ENCODE measurements at places on chromosomes 1 and 21.
A peak's percentile ranks its signal among the peaks of the same experiment; 100 is the strongest.

DNA sequence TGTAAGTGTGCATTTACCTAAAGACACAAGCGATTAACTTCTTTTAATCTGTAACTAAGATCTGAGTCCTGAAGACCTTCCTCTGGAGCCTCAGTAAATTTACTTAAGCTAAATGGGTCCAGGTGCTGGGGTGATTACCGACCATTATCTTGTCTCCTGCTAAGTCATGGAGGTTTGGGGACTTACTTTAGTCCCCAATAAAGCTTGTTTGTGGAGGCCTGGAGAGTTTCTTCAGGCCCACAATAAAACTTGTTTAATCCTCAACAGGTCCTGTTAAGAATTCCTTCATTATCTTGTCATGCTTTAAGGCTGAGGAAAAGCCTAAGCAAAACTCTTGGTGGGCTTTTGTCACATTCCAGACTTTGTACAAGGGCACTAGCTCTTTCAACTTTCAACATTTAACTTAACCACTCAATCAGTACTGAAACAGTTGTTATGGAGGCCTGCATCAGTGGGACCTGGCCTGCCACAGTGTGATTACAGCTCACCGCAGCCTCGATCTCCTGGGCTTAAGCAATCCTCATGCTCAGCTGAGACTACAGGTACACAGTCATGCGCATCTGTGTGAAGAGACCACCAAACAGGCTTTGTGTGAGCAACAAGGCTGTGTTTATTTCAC lies 84.0 kb downstream of the FMO4 start:
- no peak for DNase-seq

GRCh38 chr1:51157395-51157794 lies 55.4 kb downstream of the C1orf185 start:
- DNase-seq, result no peak

GRCh38 chr1:98404866-98405265 lies 256.7 kb upstream of the SNX7 start:
- no peak for DNase-seq

GRCh38 chr1:51058858-51059257 lies 43.2 kb upstream of the C1orf185 start:
- peak; percentile 14 for DNase-seq

DNA sequence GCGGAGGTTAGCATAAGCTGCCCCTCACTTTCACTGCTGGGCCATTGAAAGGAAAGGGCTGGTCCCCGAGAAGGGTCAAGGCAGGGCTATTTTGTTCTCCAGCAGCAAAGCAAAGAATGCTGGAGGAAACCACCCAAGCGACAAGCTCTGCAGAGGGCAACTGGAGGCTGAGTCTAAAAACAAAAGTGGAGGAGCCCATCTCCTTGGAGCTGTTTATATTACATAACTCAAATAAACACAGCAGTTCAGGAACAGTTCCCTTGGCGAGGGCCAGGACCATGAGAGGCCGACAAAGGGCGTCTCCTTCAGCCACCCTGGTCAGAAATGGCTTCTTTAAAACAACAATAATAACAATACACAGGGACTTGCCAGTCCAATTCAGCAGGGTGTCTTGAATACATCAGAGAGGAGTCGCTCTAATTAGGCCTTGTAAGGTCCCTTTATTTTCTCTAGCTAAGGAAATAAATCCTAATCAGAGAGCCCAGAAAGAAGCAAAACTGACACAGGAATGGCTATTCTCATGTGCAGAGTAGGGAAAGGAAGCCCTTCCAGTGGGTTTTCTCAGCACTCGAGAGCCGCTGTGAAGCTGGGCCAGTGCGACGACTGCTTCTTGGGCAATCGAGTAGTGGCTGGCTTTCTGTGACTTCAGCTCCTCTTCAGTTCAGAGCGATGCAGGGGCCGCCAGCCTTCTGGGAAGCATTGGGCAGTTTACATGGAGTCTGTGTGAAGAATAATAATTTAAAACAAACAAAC lies 57.0 kb upstream of the TARBP1 start:
- DNase-seq, result no peak

GRCh38 chr1:111221633-111222291 lies 5.8 kb upstream of the CHI3L2 start:
- no peak for DNase-seq

- DNase-seq, result no peak
Measured at GRCh38 chr1:148161053-148161901, 9.2 kb upstream of the NBPF11 start.

DNA sequence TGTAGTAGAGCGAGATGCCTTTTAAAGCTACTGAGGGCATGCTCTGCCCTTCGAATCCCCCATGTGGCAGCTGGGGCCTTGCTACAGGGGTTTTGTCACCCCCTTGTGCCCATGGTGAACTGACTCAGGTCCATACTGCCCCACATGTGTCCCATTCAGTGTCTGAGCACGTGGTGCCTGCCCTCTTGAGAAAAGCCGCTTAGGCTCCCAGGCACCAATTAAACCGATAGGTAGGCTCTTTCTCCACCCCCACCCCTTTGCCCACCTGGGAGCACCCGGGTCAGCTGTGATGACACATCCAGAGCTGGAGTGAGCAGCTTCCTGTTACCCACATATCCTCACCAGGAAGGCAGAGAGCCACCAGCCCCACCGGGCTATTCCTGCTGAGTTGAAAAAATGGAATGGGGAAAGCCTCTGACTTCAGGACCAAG lies 30.5 kb downstream of the TMCC2 start:
- peak; percentile 28 for DNase-seq

DNA sequence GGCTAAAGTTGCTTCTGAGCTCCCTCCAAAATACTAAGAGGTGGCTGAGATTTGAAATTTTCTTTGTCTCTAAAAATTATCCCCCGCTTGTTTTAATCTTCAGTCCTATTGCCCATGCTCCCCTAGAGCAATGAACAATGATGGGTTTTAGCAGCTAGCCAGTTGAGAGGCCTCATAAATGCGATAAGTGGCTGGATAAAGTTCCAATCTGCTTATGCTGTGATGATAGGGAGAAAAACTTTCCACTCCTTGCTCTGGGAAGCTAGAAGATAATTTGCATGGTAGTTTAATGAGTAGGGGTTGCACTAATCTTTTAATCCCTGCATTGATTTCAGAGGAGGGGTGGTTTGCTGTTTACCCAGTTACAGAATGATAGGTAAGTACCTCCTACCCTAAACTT lies 9.6 kb upstream of the PRPF3 start:
- DNase-seq, result no peak

DNA sequence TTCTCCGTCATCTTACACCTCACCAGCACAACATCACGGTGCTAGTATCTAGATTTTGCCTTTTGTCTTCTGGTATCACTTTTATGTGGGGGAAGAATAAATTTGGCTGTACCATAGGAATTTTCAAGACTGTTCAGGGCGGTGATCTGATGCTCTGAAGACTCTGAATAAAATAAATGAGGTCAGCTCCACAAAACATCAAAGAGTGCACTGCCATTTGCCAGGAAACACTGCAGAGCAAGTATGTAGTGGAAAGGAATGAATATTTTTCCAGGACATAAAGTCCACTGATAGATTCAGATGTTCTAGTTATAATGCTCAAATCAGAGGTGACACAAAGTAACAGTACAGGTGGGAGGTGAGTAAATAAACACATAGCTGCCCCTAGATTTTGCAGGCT lies 56.3 kb downstream of the ZP4 start:
- no peak for DNase-seq

GRCh38 chr1:224564454-224565084 lies 51.5 kb upstream of the CNIH3 start:
- DNase-seq, result no peak

- no peak for DNase-seq
Measured at GRCh38 chr1:111402083-111402482, 25.5 kb downstream of the OVGP1 start.

GRCh38 chr1:200483491-200484143 lies 73.8 kb upstream of the ZNF281 start:
- peak; percentile 100 for DNase-seq

DNA sequence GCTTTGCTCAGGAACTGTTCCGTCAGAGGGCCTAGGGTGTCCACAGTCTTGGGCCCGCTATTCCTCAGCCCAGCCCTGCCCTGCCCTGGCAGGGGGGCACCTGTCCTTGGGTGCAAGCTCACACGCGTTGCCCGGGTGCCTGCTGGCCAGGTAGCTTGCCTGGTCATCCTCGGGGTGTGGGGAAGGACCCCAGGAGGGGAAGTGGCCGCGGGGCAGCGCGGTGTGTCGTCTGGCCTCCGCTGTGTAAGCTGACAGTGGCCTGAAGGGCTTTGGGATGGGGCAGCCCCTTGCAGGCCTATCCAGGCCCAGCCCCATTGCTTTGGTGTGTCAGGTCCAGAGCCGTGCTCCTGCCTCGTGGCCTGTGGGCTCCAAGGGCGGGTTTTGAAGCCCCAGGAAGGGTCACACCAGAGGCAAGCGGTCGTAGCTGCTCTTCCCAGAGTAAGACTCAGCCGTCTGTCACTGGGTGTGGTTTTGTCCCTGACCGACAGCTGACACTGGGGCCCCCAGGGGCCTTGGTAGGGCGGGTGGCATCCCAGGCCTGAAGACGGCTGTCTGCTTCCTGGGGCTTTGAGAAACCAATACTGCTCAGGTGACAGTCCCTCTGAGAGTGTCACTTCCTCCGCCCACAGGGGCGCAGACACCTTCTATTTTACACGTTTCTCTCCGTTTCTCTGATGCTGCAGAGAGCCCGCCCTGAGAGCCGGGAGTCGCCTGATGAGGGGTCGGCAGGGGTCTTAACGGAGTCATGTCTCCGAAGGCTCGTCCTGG lies 72.1 kb downstream of the SKI start:
- no peak for DNase-seq

GRCh38 chr1:37442644-37443043 lies 31.7 kb upstream of the ZC3H12A start:
- no peak for DNase-seq

- no peak for DNase-seq
Measured at GRCh38 chr1:81337226-81337625, 463.5 kb upstream of the ADGRL2 start.

DNA sequence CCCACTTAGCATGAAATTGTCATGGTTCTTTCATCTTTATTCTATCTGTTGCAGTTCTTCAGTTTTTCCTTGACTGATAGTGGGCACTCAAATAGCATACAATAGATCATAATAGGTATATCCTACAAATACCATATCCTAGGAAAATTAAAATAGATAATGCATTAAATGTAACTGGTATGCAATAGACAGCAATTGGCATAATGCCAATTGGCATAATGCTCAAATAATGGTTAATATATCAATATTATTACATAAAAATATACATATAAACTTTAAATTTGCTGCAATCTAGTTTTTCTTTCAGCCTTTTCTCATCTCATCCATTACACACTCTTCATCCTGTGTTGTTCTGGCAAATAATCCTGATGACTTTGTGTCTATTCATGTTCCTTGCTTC lies 814.6 kb upstream of the TMPRSS15 start:
- DNase-seq, result no peak

GRCh38 chr1:237470712-237471338 lies 419.9 kb downstream of the ZP4 start:
- no peak for DNase-seq

GRCh38 chr1:1402072-1402900 lies 3.2 kb upstream of the CCNL2 start:
- DNase-seq, result peak; percentile 60

- no peak for DNase-seq
Measured at GRCh38 chr1:15148475-15148874, 5.1 kb upstream of the TMEM51 start.

DNA sequence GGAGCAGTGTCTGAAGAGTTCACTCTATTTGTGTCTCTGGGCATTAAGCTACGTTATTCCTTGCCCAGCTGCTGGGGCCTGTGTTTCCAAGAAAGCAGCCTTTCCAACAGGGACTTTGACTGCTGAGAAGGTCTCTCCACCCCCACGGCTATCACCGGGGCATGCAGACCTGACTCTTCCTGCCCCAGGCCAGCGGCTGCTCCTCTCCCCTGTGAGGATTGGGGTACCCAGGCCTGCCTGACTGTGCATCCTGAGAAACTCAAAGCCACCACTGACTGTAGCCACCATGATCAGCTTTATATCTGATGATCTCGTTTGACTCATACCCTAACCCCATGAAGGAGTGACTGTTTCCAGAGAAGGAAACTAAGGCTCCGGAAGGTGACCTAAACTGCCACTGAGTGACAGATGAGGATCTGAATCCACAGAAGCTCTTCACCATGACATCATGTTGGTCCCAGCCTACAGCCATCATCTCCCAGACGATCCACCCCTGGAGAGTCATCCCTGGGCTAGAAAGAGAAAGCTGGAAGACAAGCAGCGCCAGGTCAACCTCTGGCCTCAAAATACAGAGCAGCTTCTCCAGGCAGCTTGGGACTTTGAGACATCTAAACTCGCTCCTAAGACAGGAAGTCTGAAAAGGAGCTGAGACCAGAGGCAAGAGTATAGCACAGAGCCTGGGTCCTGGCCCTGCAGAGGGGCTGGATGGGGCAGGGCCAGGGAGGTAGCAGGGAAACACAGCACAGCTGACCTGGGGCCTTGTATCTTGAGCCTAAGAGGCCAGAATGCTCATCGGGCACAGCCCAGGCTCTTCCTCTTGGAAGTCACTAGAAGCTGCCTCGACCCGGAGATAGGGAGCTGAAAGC lies 244.0 kb upstream of the VAMP3 start:
- peak; percentile 84 for DNase-seq

DNA sequence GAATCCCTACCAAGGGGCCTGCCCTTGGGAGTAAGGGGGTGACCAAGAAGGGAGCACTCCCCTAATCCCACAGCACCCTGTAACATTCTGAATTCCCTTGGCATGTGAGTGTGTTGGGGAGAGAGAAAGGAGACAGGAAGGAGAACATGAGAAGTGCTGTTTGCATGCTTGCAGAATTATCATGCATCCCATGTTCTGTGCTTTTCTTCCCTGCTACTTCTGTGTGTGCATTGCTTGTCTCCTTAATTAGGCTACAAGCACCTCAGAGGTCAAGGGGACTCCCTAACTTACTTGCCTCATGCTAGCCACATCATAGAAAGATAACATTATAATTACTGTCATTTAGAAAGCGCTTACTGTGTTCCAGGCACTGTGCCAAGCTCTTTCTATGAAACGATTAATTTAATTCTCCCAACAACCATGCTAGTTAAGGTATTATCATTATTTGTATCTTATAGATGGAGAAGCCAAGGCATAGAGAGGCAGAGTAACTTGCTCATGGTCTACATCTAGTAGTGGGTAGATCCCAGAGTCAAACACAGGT lies 11.1 kb downstream of the NOS1AP start:
- no peak for DNase-seq

DNA sequence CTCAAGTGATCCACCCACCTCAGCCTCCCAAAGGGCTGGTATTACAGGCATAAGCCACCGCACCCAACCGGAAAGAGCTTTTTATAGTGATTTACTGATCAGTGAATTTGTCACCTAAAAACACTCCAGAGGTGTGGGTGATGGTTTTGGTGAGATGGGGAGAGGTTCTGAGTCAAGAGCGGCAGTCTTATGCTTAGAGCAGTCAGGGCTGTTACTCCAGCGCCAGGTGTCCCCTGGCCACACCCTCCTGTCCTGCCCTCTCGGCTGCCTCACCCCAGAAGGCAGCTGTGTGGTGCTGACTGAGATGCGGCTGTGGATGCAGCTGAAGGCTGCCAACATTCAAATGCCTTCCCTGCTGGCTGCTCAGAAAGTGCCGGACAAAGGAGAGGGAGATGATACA lies 94.5 kb upstream of the LPGAT1 start:
- no peak for DNase-seq

Measured in fibroblast of skin of right biceps (primary cell).